ENCODE measurements at places on chromosomes 12 and 14. TPM values are rescaled to one million over a fixed set of nuclear protein-coding genes. Genes with fewer than 3 reads are reported as not detected.

PLBD2 gene
- polyA plus RNA-seq: 13.4 TPM

SERPINA9 gene
- polyA plus RNA-seq: not detected

PROX2 gene
- 1.1 TPM for polyA plus RNA-seq

LRRC10 gene
- 0.18 TPM for polyA plus RNA-seq

IL23A gene
- 0.61 TPM for polyA plus RNA-seq

STAC3 gene
- 381 TPM for polyA plus RNA-seq

TEX22 gene
- 1.1 TPM for polyA plus RNA-seq

RAD51AP1 gene
- 14.3 TPM for polyA plus RNA-seq

KRT2 gene
- polyA plus RNA-seq: not detected
